ENCODE measurements at places on chromosomes 3 and 15. TPM values are rescaled to one million over a fixed set of nuclear protein-coding genes. Genes with fewer than 3 reads are reported as not detected.

ADPRH gene
- 18.8 TPM for total RNA-seq

RTP3 gene
- total RNA-seq, result not detected

CLRN1 gene
- not detected for total RNA-seq

TMCO5A gene
- total RNA-seq, result not detected

LIPC gene
- not detected for total RNA-seq

ARHGAP11A gene
- 6.0 TPM for total RNA-seq

DNA sequence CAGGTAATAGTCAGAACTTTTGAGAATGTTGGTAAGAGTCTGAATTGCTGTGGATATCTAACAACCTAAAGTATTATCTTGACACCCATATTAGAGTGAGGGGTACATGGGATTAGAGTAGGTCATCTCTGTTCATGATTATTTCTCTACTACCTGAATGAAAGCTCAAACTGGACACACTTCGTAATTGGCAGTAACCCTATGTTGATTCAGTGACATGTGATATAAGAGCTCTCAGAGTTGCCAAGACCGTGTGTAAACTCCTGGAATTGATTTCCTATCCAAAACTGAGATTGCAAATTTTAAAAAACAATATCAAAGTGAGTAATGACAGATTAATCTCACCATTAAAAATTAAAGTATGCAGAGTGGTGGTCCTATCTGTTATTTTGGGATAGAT lies 214.8 kb upstream of the ARHGEF26 start:
- DNase-seq, result no peak

DNA sequence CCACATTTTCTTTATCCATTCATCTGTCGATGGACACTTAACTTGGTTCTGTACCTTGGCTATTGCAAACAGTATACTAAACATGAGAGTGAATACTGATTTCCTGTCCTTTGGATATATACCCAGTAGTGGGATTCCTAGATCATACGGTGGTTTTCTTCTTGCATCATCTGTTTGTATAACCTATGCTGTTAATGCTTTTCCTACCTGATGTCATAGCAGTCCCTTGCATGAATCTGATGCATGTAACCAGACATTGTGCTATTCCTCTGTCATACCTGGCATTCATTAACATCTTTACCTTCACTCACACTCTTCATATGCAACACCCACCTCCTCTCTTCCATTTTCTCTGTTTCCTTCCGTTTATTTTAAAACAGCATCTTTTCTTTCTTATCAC lies 185.2 kb downstream of the KLHL25 start:
- no peak for DNase-seq

GRCh38 chr3:56894881-56895431 lies 93.2 kb upstream of the ARHGEF3 start:
- DNase-seq, result no peak

GRCh38 chr15:44593042-44593736 lies 56.2 kb downstream of the EIF3J start:
- DNase-seq, result peak; percentile 57

DNA sequence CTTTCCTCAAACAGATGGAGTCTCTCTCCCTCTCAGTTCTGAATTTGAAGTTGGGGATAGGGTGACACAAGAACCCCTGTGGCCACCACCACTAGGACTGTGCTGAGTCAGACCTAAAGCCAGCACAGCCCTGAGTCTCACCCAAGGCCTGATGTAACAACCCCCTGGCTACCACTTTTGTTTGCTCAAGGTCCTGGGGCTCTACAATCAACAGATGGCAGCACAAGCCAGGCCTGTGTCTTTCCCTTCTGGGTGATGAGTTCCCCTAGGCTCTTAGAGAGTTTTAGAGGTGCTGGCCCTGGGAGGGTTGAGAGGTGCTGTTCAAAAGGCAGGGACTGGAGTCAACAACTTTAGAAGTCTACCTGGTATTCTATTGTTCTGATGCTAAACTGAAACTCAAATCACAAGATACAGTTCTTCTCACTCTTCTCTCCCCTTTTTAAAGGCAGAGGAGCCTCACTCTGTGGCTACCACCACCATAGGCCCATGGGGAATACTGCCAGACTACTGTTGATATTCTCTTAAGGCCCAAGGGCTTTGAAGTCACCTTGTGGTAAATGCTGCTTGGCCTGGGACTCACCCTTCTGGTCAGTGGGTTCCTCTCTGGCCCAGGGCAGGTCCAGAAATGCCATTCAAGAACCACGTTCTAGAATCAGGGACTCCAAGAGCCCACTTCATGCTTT lies 6.5 kb downstream of the OR5K4 start:
- DNase-seq, result no peak

DNA sequence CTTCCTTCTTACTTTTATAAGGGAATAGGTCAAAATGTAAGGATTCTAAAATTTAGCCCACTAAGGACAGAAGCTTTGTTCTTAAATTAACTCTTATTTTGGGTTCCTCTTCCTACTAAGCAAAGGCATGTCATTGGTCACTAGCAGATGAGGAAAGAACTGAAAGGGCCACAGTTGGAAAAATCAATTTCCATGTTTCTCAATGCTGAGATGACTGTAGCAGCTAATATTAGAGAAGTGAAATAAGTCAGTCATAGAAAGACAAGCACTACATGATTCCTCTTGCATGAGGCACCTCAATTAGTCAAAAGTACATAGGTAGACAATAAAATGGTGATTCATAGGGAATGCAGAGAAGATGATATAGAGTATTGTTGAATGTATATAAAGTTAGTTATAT lies 353.7 kb downstream of the RSL24D1 start:
- DNase-seq, result no peak

DNA sequence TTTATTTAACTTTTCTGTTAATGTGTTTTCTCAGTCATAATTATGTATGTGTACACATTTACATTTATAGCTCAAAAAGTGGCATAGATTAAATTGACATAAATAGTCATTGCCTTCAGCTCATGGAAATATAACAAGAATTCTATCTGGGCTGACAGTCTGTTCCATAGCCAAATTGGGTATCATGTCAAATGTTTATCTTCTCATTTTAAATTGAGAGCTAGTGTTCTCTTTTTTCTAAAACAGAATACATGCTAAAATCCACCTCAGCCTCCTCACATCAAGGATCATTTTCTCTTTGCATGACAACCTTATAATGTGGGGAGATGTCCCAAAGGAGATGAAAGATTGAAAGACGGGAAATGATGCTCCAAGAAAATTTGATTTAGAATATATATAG lies 144.1 kb upstream of the BCHE start:
- DNase-seq, result no peak

- DNase-seq, result no peak
Observed at GRCh38 chr3:195886181-195887141, 21.9 kb downstream of the TNK2 start.

- DNase-seq, result no peak
Observed at GRCh38 chr3:95615592-95616310, 1198.6 kb upstream of the EPHA6 start.

DNA sequence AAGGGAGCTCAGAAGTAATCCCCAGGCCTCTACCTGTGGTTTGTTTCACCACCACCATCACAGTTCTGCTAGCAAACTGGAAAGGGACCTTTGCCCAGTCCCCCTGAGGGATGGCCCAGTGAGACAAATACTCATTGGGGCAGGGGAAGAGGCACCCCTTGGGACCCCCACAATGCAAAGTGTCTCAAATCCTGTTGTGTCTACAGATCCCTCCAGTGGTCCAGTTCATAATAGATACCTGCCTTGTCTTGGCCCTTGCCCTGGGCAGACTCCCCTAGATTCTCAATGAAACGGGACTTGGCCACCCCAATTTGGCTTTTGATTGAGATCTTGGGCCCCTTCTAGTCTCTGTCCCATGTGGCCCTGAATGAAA lies 43.8 kb upstream of the RAB6B start:
- DNase-seq, result no peak

GRCh38 chr15:65089206-65089824 lies 12.8 kb downstream of the KBTBD13 start:
- DNase-seq, result no peak

DNA sequence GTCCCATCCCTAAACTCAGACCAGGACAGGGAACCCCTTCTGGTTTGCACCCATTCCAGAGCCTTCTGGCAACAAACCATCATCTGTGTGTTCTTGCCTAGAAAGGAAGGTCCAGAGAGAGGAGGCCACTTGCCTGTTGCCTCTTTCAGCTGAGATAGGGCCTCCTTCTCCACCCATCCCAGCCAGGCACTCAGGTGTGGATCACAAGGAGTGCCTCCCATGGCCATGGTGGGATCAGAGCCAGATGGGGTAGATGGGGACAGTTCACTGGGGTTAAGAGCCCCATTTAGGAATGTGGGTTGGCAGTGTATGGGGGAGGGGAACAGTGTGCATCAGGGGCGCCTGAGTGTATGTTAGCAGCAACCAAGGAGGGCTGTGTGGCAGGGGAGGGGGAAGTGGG lies 8.9 kb upstream of the CTDSPL start:
- no peak for DNase-seq

DNA sequence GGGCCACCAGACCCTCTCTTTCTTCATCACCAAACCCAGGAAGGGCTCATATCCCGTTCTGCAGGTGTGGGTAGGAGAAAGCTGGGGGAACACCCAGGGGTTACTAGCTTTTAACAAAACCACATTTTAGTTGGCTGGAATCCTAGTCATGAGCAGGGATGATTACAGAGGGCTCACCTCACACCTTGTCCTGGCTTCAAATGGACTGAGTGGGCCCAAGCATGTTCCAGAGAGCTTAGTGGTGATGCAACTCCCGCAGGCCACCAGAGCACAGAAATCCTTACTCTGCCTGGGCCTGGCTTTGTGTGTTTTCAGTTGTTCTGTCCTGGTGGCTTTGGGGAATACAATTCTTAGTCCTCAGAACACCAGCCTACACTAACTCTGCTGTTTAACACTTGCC lies 56.8 kb upstream of the RYK start:
- no peak for DNase-seq

- peak; percentile 89 for DNase-seq
Observed at GRCh38 chr3:170355738-170356595, 1.5 kb upstream of the SKIL start.

GRCh38 chr15:59174835-59175831 lies 31.5 kb upstream of the LDHAL6B start:
- peak; percentile 57 for DNase-seq

- no peak for DNase-seq
Observed at GRCh38 chr3:158718490-158719170, 13.6 kb downstream of the RARRES1 start.

DNA sequence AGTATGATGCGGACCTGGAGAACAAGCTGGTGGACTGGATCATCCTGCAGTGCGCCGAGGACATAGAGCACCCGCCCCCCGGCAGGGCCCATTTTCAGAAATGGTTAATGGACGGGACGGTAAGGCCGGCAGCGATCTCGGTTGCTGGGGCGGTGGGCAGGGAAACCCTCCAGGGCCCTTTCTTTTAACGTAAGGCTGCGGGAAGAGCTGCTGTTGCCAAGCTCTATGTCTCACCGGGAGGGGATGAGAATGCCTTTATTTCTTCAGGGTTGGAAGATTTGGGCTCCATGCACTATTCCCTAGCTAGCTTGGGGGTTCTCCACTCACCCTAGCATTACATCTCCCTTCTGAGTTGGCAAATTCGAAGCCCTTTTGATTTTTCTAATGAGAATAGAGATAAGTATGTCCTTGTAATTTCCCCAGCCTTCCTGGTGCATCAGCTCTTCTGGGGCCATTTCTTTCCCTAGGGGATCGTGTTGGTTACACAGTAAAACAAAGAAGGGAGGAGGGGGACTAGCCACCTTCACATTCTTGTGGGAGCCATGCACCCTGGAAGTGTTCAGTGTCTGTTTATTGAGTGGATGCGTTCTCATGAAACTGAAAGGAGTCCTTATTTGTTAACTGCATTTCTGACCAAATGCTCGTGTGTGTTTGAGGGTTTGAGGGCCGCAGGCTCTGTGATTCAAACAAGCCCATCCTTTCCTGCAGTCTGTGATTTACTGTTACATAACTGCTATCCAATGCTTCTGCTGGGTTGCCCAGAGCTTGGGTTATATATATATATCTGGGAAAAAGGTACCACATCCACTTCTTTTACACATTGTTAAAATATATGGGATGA lies 982 bp downstream of the TAGLN3 start:
- DNase-seq, result no peak

DNA sequence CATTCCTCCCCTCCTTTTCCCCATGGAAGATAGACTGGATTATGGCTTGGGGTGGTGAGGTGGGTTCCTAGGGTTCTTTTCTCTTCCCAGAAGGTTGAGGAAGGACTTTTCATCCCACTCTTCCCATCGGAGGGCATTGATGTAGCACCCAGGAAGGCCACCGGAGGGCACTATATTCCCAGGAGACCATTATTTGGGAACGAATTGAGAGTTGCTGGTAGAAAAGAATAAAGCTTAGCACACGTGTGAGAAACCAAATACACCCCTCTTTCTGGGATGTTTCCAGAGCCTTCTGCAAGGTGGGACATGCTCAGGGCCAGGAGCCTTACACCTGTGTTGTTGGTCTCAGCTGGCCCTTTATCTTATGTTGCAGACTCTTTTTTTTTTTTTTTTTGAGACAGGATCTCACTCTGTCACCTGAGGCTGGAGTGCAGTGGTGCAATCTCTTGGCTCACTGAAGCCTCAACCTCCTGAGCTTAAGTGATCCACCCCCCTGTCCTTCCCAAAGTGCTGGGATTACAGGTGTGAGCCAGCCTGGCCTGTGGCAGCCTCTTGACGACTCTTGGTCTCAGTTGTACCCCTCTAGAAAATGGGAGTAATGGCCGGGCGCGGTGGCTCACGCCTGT lies 6.3 kb upstream of the CDC25A start:
- DNase-seq, result peak; percentile 62

- DNase-seq, result no peak
Observed at GRCh38 chr15:100911086-100911485, 8.1 kb upstream of the LRRK1 start.
